GM04504 (cell line): ENCODE measurements at places on chromosomes 5 and 9.

DNA sequence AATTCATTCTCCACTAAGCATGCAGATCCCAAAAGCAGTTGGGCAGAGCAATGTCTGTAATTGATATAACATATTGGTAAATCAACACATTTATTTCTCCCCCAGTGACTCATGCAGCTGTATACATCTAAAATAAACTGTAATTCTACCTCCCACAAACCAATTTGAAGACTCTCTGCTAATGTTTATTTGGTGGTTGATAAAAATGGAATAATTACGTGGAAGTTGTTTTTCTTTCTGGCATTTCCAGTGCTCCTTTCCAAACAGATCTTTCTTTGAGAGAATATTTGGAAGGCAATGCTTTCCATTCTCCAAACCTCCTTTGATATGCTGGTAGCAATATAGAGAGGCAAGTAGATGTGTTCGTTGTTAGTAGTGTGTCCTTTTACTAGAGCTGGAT is 194.7 kb downstream of the CHSY3 start:
- no peak for DNase-seq

DNA sequence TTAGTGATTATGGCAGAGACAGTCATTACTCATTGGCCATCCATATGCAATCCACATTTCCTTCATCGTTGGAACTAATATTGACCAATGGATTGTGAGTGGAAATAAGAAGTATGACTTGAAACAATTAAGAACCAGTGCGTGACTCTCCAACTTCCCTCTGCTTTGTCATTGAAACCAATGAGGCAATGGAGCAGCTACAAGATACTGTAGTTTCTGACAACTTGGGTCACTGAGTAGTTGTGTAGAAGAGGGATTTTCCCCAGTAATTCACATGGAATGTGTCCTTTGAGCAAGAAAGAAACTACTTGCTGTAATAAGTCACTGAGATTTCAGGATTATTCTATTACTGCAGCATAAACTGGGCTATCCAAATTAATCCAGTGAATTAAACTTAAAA is 785.3 kb upstream of the RIOK2 start:
- DNase-seq = no peak

GRCh38 chr9:111910428-111910827 is 13.8 kb downstream of the UGCG start:
- DNase-seq = no peak

DNA sequence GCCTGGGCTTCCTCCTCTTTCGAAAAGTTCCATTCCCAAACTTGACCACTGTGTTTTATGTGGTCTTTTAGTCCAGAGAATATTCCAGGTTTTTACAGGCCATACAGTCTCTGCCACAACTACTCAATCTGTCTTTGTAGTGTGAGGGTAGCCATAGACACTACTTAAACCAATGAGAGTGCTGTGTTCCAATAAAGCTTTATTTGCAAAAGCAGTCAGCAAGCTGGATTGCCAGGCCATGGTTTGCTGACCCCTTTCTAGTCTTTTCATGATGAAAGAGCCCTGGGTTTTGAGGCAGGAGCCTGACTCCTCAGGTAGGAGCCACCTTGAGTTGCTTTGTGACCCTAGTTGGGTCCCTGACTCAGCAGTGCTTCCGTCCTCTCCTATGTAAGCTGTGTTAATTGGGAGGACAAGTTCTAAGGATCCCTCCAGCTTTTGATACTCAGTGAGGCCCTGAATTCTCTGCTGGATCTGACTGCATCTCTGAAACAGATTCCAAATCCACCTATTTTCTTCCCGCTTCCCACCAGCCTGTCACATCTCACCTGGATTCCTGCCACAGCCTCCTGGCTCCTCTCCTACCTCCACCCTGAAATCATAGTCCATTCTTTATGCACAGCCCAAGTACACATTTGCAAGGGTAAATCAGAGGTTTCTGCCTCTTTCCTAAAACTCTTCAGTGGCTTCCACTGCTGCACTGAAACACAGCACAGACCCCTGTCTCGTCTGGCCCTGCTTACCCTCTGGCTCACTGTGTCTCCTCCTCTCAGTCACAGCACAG is 13.5 kb downstream of the GALNT10 start:
- no peak for DNase-seq

DNA sequence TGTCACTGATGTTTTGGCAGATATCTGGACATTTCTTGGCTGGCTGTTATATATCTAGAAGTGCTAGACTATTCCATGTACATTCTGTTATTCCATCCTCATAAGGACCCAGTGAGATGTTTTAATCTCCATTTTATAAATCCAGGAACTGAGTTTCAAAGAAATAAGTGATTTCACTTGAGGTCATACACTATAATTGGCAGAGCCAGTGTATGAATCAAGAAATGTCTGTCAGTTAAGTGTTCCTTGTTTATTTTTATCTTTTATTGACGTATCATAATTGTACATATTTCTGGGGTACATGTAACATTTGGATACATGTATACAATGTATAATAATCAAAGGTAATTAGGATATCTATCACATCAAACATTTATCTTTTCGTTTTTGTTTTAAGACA is 338.3 kb upstream of the KLF4 start:
- DNase-seq = no peak

- DNase-seq = no peak
Measured at GRCh38 chr5:124179819-124180218, 566.6 kb downstream of the ZNF608 start.

DNA sequence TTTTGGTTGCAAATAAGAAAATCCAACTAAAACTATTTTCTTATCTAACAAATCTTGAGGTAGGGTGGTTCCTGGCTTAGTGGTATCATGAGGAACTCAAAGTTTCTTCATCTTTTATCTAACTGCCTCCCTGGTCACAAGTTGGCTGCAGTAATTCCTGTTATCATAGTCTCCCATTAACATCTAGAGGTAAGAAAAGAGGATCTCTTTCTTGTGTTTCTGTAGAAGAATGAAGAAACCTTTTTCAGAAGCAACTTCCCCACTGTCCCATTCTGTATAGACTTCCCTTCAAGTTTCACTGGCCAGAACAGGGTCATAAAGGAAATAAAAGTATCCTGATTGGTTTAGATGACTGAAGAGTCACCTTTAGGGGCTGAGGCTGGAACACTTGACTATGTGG is 81.8 kb upstream of the ELL2 start:
- no peak for DNase-seq

- DNase-seq = no peak
Measured at GRCh38 chr9:9631284-9631683, 981.5 kb downstream of the PTPRD start.

DNA sequence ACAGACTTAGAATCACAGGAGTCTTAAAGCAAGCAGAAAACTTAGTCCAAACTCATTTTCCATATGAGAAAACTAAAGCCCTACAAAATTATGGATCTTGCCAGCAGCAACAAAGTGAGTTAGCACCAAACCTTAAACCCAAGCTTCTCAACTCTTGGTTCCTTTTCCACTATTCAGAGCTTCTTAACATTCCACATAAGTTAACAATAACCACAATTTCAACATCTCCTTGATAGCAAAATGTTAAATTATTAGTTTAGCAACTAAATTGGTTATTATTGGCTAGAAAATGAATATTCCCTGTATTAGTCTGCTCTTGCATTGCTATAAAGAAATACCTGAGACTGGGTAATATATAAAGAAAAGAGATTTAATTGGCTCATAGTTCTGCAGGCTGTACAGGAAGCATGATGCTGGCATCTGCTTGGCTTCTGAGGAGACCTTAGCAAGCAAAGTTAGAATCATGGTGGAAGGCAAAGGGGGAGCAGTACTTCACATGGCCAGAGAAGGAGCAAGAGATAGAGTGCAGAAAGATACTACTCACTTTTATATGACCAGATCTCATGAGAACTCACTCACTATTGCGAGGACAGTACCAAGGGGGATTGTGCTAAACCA is 26.2 kb upstream of the ARSB start:
- no peak for DNase-seq

DNA sequence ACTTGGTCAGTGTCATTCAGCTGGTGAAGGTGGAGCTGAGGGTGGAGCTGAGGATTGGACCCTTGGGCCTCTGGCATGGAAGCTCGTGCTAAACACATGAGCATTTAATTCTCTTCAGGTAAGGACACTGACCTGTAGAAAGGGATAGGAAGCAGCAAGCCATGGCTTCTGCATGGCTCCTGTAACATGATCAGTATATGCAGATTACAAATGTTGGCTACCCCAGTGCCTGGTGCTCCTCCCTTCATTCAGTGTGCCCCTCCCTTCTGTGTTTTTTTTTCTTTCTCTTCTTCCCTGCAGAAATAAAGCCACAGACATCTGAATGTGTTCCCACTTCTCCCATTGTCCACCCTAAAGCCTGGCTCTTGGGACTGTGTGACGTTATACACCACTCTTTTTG is 52.9 kb downstream of the ARHGAP26 start:
- no peak for DNase-seq

- DNase-seq = no peak
Measured at GRCh38 chr5:63131626-63132285, 553.1 kb downstream of the LRRC70 start.

GRCh38 chr5:107103522-107103921 is 567.2 kb downstream of the EFNA5 start:
- DNase-seq = no peak

DNA sequence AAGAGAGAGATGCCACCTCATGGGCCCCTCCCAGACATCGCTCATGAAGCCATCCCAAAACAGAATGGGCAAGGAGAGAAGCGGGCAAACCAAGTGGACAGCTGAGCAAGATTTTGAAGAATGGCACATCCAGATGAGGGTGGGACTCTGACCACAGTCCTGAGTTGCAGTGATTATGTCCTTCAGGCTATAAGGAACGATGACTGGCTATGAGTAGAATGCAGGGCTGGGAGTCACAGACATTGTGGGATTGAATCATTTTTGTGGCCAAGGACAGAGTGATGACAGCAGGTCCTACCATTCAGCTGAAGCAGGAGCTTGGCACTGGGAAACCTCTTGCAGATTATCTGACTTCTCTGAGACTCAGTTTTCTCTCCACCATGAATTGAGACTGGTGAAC is 245.7 kb upstream of the SLC30A5 start:
- DNase-seq = peak; percentile 34
